SJCRH30 (cell line): ENCODE measurements at places on chromosomes 2 and 18. TPM values are rescaled to one million over a fixed set of nuclear protein-coding genes. Genes with fewer than 3 reads are reported as not detected.

Gene CFC1
- not detected in 2 replicates for total RNA-seq

Gene SERPINB10
- total RNA-seq, result not detected in 2 replicates

Gene ABCG5
- not detected in 2 replicates for total RNA-seq

Gene FEV
- total RNA-seq, result not detected in 2 replicates

Gene LOXHD1
- total RNA-seq, result not detected in 2 replicates

Gene TDRD15
- total RNA-seq, result 0.02 TPM in 1 of 2 replicates, not detected in the other

Gene GCG
- total RNA-seq, result not detected in 2 replicates
